ENCODE measurements at places on chromosomes 12 and 14.

DNA sequence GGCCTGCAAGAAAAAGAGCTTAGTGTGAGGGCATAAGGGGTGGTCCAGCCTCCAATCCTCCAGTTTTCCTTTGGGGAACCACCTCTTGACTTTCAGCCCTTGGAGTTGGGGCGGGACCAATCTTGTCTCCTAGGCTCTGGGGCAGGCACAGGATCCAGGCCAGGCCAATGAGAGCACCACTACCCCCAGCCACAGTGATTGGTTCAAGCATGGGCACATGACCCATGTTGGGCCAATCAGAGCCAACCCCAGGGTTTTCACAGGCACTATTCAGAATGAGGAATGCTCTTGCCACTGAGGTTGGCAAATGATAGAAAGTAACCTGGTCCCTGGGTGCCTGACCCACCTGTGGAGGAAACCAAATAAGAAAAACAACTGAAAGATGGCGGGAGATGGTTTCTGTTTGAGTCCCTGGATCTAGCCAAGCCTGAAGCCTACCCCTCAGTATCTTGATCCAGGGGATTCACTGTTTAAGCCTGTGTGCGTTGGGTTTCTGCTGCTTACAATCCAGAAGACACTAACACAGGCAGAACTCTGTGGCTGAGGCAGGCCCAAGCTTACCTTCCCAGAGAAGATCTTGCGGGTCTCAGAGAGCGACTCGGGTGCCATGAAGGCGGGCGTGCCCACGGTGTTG is 42.9 kb downstream of the P2RX4 start:
- DNase-seq = no peak

DNA sequence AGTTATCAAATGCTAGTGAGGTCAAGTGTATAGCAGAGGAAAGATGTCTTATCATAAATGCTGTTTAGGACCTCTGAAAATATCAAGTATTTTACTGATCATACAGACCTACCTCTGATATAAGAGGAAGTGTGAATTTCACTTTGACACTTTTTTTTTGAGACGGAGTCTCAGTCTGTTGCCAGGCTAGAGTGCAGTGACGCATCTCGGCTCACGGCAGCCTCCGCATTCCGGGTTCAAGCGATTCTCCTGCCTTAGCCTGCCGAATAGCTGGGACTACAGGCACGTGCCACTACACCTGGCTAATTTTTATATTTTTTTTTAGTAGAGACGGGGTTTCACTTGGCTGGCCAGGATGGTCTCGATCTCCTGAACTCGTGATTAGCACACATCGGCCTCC is 55.1 kb upstream of the PIK3C2G start:
- no peak for DNase-seq

DNA sequence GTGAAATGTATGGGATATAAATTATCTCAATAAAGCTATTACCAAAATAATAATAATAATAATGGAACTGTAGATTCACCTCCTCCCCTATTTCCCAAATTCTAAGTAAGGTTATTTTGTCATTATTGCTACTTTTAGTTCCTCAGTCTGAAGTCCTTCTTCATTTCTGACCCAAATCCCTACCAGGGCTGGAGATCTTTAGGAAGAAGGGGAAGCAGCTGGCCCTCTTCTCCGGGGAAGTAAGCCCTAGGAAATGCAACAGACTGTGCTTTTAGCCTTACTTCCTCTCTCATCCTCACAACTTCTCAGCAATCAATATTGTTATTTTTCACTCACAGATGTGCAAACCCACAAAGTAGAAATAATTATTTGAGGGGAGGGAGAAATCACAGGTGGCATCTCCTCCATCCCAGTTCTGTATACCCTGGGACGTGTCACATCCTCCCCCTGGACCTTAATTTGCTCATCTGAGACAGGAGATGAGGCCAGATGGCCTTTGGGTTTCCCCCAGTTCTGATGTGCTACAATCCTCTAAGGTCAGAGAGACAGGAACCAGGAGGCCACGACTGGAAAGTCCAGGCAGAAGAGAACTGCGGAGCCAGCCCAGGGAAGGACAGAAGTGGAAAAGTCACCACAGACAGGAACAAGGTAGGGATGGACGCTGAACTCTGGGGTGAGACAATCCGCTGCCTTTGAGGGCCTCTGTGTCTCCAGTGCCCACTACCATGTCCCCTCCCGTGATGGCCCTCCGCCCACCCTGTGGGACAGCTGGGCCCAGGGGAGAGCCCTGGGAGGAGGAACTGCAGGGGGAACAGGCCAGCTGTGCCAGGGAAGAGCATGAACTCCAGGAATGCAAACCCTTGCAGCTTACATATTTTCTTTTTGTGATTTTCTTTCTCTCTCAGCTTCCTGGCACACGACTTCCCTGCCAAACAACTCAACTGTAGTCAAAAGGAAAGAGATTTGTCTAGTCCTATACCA is 10.6 kb upstream of the TNFRSF1A start:
- no peak for DNase-seq

GRCh38 chr12:49740930-49741881 is at the start of gene TMBIM6:
TSS of gene TMBIM6 (plus strand) at chr12:49741557. CDS start at chr12:49752494, 10,937 bp downstream.
- DNase-seq = peak; percentile 97

DNA sequence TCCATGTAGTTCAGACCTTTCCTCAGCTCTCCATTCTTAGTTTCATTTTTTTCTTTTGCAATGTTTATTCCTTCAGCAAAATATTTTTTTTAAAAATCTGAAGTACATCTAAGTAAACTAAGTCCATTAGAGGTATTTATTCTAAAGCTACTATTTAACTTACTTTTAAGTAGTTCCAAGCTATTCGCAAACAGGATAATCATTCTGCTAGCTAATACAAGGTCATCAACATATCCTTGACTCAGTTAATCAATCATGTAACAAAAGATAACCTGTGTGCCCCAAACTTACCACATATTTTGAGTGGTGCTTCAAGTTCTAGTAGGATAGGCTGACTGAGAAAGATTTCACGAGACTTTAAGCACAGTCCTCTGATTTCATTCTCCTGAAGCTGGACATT is 11.2 kb downstream of the PPP1CC start:
- no peak for DNase-seq

- DNase-seq = no peak
These were observed 32.1 kb upstream of the LRP1-AS start for GRCh38 chr12:57179331-57180086.

- peak; percentile 35 for DNase-seq
These were observed 1.5 kb downstream of the INF2 start for GRCh38 chr14:104690861-104691455.

- DNase-seq = no peak
These were observed 15.0 kb upstream of the NEDD1 start for GRCh38 chr12:96892104-96892503.

- DNase-seq = no peak
These were observed 142.3 kb upstream of the CPNE8 start for GRCh38 chr12:39047539-39048262.

- no peak for DNase-seq
These were observed 16.3 kb downstream of the DUSP16 start for GRCh38 chr12:12546314-12546772.

DNA sequence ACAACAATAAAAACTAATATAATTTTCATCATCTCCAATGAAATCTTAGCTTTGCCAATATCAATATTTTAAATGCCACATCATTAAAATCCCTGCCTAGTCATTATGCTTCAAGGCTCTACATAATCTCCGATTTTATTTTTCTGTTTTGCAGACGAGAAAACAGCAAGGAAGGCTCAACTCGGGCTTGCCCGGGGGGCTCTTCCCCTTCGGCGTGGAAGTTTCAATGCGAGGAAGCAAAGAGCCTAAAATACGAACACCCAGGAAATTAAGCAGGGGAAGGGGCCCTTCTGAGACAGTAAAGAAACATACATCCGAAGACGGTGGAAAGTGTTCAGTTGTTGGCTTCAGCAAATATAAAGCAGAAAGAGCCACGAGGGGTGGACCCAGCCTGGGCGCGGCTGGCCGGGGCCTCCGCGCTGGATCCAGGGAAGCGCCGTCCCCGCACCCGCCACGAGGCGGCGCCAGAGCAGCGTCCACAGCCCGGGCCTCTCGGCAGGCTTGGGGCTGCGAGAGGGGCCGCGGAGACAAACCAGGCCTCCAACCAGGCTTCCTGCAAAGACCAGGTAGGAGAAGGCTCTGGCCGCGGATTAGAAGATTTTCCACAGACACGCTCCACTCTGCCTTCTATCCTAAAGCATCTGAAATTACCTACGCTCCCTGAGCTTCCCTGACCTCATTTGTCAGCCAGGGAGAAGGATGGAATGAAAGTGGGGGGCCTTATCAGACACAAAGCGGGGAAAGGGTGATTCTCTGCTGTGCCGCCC is 77.2 kb downstream of the SERPINA3 start:
- DNase-seq = peak; percentile 67

- no peak for DNase-seq
These were observed 7.6 kb upstream of the NR4A1 start for GRCh38 chr12:52043386-52044212.

GRCh38 chr12:81325086-81325485 is 247.2 kb downstream of the ACSS3 start:
- no peak for DNase-seq

DNA sequence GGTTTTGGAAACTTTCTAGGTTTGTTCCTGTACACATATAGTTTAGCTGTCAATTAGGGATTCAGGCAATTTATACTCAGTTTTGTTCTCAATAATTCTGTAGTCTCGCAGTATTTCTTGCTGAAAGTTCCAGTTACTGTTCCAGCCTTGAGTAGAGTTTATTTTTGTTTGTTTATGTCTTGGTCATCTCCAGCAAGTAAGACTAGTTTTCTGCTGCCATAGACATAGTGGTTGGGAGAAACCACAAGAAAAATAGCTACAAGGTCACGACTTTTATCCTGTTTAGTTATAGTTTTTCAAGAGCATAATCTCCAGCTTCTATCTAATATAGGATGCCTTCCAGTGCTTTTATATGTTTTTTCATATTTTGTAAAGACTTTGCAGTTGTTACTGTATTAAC is 99.6 kb upstream of the FOXG1 start:
- DNase-seq = no peak

DNA sequence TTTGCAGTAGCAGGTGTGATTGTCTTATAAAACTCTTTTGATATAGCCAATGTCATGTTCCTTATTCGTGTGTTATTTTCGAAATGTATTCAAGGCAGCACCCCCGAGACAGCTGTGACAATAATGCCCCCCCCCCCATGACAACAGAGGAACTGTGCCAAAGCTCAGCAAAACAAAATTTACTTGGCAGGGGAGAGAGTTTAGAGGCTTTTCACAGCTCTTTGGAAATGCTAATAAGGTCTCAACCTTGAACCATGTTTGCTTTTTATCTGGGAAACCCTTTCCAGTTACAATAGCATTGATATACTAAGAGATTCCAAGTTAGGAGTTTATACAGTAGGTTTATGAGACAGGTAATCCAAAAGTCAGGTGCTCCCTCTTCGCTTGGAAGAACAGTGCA is 56.4 kb upstream of the USP44 start:
- DNase-seq = no peak

GRCh38 chr12:96195845-96196451 is 1.8 kb downstream of the ELK3 start:
- DNase-seq = peak; percentile 77

GRCh38 chr14:74648601-74649000 is 36.6 kb upstream of the LTBP2 start:
- no peak for DNase-seq

DNA sequence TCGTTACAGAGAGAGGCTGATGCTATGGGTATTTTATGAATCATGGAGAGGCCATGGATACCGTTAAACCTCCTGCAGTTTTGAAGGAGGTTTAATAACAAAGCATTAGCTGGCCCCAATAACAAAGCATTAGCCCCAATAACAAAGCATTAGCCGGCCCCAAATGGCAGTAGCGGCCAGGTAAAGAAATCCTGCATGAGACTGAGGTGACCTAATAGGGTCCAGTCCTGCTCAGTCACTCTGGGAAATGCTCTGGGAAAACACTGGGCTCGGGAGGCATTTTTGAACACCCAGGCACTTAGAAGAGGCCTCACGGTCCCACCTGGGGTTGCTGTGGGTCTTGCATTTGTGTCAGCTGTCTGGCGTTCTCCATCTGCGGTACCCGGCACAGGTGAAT is 776 bp upstream of the RIN3 start:
- no peak for DNase-seq

DNA sequence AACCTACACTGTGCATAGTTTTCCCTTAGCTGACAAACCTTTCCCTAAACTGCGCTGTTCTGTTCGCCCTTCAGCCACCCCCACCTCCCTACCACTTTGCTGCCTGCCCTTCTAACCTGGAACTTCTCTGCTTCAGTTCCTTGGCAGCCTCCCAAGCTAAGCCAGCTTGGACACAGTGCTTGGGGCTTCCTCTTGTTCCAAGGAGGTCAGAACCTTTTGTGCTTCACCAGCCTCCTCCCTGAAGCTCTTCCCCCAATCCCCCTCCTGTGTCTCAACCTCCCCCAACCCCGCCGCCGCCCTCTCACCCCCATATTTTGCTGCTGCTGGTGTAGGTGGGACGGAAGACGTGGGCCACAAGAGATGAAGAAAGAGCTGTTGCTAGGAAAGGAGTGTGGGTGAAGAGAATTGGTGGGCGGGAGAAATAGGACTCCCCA is 8.1 kb upstream of the RIC8B start:
- DNase-seq = no peak

DNA sequence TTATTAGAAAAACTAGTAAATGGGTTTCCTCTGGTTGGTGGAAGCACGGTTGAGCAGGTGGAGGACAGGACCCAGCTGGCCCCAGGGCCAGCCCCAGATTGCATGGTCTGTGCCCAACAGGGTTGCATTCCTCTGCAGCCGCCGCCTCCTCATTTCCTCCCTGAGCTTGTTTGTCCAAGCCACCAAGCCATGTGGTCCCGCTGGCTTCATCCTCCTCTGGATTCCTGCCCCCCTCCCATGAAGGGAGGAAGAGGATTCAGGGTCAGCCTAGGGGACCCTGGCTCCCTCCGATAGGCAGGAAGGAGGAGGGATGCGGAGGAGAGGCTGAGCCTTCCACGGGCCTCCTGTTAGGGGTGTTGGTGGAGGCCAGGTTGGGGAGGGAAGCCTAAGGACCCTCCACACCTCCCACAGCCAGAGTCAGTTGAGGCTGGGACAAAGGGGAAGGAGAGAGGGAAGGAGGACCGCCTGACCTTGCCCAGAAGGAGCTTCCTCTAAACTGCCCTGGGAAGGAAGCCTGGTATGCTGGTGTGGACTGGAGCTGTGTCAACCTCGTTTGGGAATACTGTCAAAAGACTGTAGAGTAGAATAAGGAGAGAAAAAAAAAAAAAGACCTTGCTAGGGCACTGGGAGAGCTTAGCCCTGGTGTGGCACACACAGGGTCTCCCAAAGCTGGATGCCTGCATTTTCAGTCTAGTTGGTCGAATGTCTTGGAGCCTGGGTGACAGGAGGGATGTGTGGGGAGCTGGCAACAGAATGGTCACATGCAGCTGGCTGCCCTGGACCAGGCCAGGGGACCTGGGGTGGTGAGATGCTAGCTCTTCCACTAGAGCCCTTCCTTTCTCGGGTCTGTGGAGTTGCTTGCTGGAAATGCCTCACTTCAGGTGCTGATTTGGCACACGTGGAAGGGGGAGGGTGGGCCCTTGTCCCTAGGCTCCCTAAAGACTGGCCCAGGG is 42.4 kb downstream of the PLEKHG3 start:
- no peak for DNase-seq

DNA sequence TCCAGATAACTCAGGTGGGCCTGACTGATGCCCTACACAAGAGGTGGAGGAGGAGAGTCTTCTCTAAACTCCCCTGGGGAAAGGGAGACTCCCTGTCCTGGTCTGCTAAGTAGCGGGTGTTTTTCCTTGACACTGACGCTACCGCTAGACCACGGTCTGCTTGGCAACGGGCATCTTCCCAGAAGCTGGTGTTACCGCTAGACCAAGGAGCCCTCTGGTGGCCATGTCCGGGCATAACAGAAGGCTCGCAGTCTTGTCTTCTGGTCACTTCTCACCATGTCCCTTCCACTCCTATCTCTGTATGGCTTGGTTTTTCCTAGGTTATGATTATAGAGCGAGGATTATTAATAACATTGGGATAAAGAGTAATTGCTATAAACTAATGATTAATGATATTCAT is 965.5 kb downstream of the TMEM121 start:
- no peak for DNase-seq

Measured in activated T-cell treated with anti-CD3 and anti-CD28 coated beads, Interleukin-2, amount 50 U/mL, for 24 hours (primary cell).